ENCODE measurements at places on chromosomes 16 and 17. TPM values are rescaled to one million over a fixed set of nuclear protein-coding genes. Genes with fewer than 3 reads are reported as not detected.

Gene USP43
- 0.35 TPM for total RNA-seq

DNA sequence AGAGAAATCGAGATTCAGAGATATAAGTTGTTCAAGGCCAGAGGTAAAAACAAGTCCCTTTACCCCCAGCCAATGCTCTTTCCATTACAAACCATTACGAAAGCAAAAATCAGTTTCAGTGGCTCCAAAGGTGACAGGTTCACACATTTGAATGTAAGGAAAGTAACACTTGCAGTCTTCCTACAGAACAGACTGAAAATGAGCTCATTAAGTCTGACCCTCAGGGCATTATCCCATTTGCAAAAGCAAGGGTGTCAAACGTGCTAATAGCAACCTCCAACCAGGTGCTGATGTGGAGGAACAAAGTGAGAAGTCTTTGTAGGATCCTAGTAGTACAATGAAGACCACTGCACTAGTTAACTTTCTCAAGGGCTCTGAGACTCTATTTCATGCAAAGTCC, 65.2 kb downstream of the XPO6 start:
- no peak for DNase-seq

DNA sequence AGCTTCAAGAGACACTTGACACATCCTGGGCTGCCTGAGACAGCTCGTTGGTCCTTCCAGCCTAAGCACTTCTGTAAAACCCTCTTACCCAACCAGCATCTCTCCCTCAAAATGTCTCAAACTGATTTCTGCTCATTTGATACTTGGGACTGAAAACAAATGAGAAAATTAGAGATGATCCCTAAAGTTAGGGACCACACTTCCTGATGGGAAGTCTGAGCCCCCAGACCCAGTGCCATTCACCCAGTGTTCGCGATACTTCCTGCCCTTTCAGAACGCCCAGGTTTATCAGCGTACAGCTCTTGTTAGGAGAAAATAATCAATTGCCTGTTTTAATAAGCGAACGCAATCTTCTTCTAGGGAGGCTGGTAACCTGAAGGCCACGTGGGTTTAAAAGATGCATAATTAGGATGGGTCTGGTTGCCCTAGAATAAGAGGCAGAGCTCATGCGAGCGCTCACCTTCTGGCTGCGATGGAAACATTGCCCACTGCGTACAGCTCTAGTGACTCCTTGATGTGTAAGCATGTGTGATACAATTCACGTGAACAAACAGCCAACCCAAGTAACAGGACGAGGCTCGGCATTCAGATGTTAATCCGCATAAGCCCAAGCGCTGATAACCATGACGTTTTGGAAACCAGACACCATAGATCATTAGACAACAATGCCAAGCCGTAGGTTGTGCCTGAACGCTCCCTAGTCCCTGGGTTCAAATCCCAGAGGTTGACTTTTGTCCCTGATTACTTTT, 213.1 kb downstream of the FOXL1 start:
- DNase-seq = no peak

DNA sequence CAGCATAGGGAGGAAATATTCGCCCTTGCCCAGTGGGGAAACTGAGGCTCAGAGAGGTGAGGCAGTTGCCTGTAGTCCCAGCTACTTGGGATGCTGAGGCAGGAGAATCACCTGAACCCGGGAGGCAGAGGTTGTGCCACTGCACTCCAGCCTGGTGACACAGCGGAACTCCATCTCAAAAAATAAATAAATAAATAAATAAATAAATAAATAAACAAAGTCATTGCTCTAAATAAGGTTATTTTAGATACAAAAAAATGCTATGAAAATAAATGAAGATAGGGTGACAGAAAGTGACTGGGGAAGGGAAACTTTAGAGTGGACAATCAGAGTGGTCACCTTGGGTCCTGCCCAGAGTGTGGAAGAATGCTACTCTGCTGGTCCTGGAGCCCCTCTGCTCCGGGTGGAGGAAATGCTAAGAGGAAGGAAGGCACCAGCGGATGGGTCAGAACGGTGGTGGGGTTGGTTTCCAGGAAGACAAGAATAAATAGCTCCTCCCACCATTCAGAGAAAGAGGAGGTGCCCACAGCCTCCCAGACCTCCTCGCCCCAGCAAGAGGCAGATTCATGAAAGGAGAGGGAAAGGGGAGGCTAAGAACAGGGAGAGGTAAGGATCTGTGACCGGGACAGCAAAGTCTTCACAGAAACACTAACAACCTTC, 17.6 kb downstream of the TRPV3 start:
- no peak for DNase-seq

All from glomerular endothelial cell (primary cell).